ENCODE measurements at places on chromosomes 2 and 18.

DNA sequence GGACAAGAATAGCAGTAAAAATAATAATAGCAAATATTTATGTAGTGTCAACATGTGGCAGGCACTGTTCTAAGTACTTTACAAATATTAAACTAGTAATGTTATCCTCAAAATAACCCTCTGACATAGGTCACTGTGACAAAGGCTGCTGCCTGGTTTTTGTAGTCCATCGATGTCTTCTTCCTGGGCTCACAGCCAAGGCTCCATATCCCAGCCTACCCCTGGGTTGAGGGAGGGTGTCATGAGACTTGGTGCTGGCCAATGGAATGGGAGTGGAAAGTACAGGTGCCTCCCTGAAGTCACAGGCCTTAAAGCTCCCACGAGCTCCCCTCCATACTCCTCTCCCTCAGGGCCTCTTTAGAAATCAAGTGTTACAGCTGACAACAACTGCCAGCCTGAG is 159.3 kb downstream of the CYRIA start:
- DNase-seq: no peak

- DNase-seq: no peak
Measured at GRCh38 chr18:56245866-56246580, 392.4 kb downstream of the TXNL1 start.

DNA sequence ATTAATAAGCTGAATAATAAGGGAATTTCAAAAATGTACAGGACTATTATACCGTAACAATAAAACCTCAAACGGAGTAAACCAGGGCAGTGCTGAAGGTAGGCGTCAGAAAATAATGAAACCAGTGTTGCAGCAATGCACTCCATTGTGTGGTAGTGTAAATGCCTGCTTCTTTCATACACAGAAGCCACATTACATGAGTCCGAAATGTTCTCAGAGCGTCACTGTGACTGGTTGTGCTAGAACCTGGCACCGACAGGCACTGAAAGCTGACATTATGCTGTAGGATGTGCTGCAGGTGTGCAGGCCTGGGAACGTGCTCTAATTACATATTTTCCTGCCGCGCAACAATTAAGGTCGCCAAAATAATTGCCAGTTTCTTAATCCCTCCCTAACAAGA is 53.3 kb downstream of the ZEB2 start:
- no peak for DNase-seq

- DNase-seq: no peak
Measured at GRCh38 chr18:62140259-62140658, 46.6 kb downstream of the PIGN start.

DNA sequence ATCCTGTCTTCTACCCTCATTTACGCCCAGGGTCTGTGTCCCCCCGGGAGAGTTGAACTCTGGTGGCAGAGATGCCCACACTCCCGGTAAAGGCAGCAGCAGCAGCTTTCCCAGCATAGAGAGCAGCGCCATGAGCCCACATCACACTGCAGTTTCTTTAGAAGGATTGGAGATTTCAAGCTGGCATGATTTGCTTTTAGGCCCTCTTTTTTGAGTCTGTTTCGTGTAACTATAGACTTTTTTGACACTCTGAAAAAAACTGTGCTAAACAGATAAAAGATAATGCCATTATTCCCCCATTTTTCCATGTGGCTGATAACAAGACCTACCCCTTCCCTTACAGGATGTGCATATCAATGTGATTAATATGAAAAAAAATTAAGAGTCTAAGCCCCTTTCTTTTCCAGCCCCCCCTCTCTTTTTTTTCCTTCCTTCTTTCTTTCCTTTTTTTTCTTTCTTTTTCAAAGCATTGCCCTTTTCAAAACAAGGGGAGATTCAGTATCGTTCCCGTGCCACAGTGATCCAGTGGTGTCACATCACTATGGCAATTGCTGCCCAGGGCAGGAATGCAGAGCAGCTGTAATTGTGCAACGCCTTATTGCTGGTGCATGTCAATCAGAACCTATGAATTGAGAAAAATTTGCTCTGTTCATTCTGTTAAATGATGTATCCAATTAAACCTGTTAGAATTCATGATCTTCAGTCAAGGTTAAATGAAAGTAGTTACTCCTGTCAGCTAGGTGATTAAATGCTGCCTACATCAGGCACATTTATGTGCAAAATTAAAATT is 104.5 kb downstream of the CDCA7 start:
- DNase-seq: no peak

- DNase-seq: no peak
Measured at GRCh38 chr2:97728091-97728731, 14.8 kb downstream of the ZAP70 start.

GRCh38 chr2:236873636-236874035 is 212.1 kb upstream of the COPS8 start:
- no peak for DNase-seq

GRCh38 chr18:51447351-51448342 is 250.2 kb upstream of the MEX3C start:
- no peak for DNase-seq

GRCh38 chr2:184921676-184922075 is 323.3 kb downstream of the ZNF804A start:
- DNase-seq: no peak

DNA sequence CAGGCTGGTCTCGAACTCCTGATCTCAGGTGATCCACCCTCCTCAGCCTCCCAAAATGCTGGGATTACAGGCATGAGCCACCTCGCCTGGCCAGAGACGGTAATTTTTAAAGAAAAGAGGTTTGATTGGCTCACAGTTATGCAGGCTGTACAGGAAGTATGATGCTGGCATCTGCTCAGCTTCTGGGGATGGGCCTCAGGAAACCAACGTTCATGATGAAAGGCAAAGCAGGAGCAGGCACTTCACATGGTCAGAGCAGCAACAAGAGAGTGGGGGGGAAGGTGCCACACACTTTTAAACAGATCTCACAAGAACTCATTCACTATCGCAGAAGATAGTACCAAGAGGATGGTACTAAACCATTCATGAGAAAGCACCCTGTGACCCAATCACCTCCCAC is 38.0 kb upstream of the GPD2 start:
- no peak for DNase-seq

- DNase-seq: no peak
Measured at GRCh38 chr2:4553241-4553640, 849.9 kb downstream of the DCDC2C start.

DNA sequence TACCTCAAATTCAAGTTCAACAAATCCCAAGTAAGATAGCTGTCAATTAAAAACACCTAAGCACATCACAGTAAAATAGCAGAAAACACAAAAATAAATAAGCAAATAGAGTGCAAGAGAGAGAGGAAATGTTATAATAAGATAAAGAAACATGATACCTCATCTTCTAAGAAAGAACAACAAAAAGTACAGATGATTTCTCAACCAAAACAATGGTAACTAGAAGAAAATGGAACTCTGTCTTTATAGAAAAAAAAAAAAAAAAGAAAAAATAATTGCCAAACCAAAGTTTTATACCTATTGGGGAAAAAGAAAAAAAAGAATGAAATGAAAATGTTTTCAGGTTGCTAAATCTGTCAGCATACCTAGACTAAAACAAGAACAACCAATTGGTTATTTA is 1253.5 kb upstream of the CDH2 start:
- DNase-seq: no peak

GRCh38 chr2:25566094-25566493 is 107.3 kb downstream of the DTNB start:
- no peak for DNase-seq

DNA sequence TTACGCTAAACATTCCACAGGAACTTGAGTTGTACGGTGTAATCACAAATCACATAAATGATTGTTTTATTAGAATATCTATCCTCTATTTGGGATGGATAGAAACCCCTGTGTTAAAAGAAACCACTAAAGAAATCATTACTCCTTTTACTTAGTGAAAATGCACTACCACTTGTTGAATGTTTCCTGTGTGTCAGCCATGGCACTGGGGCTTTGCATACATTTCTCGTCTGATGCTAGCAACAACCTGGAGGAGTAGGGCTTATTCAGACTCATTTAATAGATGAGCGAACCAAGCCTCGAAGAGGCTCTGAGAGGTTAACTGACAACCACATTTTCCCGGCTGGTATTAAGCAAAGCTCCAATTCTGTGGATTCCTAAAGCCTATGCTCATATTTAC is 60.5 kb upstream of the PELI1 start:
- no peak for DNase-seq

DNA sequence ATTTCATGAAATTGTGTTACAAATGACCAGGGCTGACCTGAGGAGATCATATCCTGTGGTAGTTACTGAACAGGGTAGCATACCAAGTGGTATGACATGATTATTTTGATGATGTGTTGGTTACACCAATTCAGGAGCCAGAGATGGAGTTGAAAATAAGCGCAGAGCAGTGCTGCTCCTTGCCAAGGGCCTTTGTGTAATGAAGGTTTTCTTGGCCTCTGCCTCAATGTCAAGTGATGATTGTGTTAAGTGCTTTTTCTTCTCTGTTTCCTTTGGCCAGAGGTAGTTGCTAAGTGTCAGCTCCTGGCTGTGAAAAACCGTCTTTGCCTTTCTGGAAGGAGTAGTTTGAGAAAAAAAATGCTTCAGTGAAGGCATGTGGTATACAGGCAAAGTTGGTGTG is 131.2 kb downstream of the CERS6 start:
- no peak for DNase-seq

DNA sequence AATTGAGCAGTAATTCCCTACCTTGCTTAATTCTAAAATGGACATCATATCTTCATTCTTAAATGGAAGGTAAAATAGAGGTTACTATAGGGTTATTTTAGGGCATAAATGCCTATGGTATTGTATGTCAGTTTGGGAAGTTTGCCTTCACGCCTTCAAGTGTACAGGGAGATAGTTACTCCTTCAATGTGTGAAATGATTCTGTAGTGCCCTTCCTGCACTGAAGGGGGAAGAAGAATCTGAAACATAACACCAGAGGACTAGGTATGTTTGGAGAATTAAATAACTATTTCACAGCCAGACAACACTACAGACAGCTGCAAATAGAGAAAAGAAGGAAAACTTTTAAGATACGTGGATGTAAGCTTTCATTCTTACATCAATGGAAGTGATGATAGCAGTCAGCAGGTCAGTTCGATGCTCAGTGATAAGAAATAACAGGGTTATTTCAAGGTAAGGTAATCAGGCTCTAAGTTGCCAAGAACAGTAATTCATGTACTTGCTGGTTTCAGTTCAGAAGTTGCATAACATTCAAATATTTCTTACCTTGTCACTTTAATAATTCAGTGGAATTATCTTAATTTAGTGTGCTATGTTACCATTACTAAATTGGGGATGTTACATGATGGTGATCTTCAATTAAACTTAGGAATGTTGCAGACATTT is 4.0 kb downstream of the PKP4 start:
- no peak for DNase-seq

GRCh38 chr2:15307526-15307925 is 253.6 kb downstream of the NBAS start:
- DNase-seq: no peak

- no peak for DNase-seq
Measured at GRCh38 chr2:149017116-149017985, 21.1 kb upstream of the LYPD6B start.

GRCh38 chr18:56306797-56307196 is 331.6 kb downstream of the TXNL1 start:
- DNase-seq: no peak

GRCh38 chr18:2538236-2538635 is 33.1 kb downstream of the METTL4 start:
- no peak for DNase-seq

- DNase-seq: no peak
Measured at GRCh38 chr2:207251022-207251421, 85.3 kb upstream of the KLF7 start.

- DNase-seq: no peak
Measured at GRCh38 chr2:224982910-224983711, 59.2 kb downstream of the DOCK10 start.

- DNase-seq: no peak
Measured at GRCh38 chr18:36745219-36745975, 83.4 kb downstream of the TPGS2 start.

DNA sequence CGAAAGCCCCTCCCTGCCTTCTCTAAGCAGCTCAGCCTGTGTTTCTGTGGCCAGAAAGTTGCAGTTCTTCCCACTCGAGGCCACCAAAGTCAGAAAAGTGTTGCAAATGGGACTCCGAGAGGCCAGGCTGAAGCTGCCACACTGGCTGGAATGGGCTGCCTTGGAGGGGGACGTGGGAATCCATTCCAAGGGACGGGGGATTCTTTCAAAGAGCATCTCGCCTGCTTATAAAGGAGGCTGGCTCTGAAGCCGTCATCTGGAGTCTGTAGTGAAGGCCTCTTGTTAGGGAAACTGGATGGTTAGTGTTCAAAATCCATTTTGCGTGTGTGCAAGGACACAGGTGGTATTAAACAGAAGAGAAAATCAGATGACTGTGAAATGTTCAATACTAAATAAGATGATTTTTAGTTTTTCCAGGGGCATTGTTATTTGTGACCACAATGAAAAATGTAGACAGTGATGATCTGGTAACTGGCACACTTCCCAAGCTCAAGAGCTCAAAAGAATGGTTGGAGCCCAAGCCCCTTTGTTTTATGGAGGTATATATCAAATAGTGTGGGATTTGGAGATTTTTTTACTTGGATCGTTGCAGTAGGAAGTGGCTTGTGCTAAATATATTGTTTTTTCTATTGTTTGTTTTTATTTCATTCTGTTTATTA is 782 bp downstream of the FAM228B start:
- no peak for DNase-seq

GRCh38 chr2:115163572-115163971 is 721.1 kb downstream of the DPP10 start:
- DNase-seq: no peak

GRCh38 chr2:99801327-99801901 is 311.6 kb upstream of the REV1 start:
- DNase-seq: no peak

GRCh38 chr2:226256237-226256636 is 543.4 kb downstream of the IRS1 start:
- no peak for DNase-seq

DNA sequence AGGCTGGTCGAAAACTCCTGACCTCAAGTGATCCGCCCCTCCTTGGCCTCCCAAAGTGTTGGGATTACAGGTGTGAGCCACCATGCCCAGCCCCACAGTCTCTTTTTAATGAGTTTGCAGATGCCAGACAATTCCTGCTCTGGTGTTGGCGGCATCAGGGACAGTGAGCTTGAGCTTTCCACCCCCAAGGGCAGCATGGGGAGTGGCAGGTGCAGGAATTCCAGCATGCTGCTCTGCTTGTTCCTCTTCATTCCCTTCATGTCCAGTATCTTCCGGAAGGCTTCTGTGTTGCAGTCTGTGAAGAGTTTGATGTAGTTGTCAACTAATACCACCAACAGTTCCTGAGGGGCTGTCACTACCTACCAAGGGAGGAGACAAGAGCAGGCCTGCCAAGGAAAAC is 137.3 kb downstream of the SS18 start:
- no peak for DNase-seq

- no peak for DNase-seq
Measured at GRCh38 chr2:178512484-178512883, 32.2 kb downstream of the PLEKHA3 start.

DNA sequence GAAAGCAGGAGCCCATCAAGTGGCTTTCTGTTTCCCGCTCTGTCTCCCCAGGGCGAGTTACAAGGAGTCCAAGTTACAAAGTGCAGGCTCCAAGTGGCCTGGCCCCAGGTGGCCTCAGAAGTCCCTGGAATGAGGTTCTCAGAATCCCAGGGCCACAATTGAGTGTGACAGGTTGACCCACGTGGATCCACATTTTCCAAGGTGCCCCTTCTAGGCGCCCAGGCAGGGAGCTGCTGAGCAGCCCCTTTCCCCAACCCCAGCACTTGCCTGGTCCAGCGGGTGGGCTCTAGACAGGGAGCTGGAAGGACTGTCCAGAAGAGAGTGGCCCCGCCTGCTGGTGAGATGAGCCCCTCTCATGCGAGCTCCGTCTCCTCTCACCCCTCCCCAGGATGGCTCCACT is 253.4 kb downstream of the CYP26B1 start:
- DNase-seq: no peak

All from iPS DF 19.7 (cell line).